ENCODE measurements at places on chromosomes 11 and 22.

DNA sequence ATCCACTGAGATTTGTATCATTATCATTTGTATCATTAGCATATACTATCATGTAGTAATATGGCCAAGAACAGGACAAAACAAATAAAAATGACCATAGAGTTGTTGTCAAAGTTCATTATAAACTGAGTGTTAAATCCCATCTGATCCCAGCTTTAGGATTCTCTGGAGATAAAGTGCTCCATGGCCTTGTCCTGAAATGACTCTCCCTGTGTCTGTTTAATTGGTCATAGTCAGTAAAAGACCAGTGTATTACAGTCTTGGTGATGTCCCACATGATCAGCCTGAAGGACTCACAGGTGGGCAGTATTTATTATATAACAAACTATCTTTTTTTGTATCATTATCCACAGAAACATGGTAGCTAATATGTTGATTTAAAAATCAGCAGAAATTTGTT is 361.6 kb downstream of the TMEM135 start:
- DNase-seq = no peak

- no peak for DNase-seq
These were observed 123.6 kb downstream of the MN1 start for GRCh38 chr22:27677905-27678458.

DNA sequence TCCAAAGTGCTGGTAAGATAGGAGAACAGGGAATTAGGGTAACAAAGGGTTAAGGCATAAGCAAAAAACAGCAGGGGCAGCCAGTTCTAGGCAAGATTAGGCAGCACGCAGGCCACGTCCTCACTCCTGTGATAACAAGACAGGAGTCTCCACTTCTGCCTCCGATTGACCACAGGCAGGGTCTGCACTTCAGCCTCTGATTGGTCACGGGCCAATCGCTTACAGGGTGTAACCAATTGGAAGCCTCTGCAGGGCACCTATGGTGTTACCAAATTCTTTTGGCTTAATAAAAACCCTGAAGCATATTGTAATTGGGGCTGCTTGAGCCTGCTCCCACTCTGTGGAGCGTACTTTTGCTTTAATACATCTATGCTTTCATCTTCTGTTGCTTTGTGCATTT is 12.2 kb upstream of the GSTP1 start:
- no peak for DNase-seq

DNA sequence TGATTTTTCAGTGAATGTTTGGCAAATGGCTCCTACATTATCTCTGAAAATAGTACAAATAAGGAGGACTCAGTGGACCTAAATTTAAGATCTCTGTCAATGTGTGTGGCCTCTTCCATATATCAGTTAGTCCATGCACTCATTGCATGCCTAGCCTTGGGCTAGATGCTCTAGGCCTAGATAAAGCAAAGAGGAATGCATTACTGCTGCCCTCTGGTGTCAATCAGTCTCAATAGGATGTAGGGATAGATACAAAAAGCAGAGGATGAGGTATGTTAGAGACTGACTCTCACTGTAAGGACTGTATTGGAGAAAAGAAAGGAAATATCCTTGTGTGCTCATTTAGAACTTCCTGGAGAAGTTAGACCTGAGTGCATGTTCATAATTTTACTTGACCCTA is 42.0 kb downstream of the MS4A2 start:
- DNase-seq = peak; percentile 70

- DNase-seq = no peak
These were observed 1946.0 kb upstream of the RAG2 start for GRCh38 chr11:38543986-38544385.

- no peak for DNase-seq
These were observed 8.3 kb upstream of the MICALL1 start for GRCh38 chr22:37897807-37898206.

GRCh38 chr11:73570415-73571114 is 27.3 kb downstream of the FAM168A start:
- no peak for DNase-seq

- DNase-seq = peak; percentile 87
These were observed 516 bp downstream of the VPS26B start for GRCh38 chr11:134224710-134225664.

DNA sequence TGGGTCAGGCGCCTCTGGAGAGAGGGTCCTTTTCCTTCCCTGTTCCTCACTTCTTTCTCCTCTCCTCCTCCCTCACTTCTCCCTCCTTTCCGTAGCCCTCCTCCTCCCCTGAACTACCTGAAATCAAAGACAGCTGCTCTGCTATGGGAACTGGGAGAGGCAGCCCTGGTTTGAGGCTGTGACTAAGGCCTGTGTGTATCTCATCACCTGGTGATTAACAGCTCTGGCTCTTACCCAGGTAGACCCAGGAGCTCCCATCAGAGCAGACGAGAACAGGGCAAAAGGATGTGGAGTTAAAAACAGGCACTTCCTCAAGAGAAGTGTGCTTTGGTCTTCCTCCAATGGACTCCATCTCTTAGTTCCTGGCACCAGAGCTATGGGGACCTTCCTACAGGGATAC is 5.8 kb downstream of the ISX start:
- no peak for DNase-seq

DNA sequence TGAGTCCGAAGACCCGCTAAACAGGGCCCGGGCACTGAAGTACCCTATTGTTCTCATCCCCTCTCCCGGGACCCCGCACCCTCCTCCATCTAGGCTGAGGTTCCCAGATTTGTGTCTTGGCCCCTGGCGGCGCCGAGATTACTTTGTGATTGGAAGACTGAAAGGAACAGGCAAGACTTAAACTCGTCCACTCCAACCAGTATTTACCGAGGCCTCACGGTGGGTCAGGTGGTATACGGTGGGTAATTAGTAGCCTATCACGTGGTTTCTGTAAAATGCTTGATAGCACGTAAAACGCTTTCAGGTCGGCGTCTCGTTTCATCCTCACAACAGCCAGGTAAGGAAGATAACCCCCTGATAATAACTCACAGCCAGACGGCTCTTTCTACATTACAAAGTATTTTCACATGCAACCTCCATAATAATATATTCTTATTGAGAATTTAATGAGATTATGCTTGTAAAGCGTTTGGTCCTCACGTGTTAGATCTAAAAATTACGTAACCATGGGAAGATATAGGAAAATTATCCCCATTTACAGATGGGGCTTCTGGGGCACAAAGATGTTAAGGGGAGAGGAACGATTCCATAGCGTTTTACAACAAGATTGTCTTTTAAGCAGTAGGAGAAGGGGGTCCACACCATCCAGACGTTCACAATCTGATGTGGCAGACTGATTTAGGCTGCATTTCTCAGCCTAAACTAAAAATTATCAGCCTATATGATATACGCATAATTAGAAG is 642 bp upstream of the PIK3C2A start:
- peak; percentile 56 for DNase-seq

- no peak for DNase-seq
These were observed 312.3 kb downstream of the MN1 start for GRCh38 chr22:27489178-27489675.

GRCh38 chr11:59615120-59615636 is 396 bp downstream of the OSBP start:
- peak; percentile 52 for DNase-seq

DNA sequence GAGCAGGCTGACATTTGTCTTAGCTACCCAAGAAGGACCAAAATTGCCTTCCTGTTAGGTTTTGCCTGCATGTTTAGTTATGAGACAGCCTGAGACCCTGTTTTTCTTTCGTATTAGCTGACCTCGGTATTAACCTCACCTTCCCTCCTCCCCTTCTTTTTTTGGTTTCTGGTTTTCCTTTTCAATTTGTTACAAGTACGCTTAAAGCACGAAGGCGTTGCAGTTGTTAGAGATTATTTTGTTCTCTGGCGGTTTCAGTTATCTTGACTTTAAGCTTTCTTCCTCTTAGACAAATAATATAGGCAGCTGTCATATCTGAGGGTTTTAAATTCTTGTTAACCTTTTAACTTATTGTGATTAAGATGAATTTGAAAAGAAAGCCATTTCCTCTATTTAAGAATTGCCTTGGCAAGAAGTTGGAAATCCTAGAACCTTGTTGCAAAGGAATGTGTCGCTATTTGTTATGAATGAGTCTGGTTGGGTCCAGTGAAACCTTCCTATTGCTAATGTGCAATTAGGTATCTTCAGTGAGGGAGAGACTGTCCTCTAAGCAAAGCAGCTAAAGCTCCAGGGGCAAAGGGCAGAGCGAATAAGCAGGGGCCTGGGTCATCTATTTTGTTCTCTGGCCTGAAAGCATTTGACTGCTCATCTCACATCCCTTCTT is 45.7 kb downstream of the PACS1 start:
- no peak for DNase-seq

- DNase-seq = no peak
These were observed 4.4 kb upstream of the KRTAP5-9 start for GRCh38 chr11:71543866-71544265.

- no peak for DNase-seq
These were observed 321.0 kb downstream of the NTM start for GRCh38 chr11:131691181-131692041.

GRCh38 chr11:44601471-44602370 is 36.3 kb downstream of the CD82 start:
- no peak for DNase-seq

- peak; percentile 68 for DNase-seq
These were observed 31.7 kb downstream of the FAM181B start for GRCh38 chr11:82701847-82702520.

GRCh38 chr11:47348859-47349258 is 3.6 kb downstream of the MYBPC3 start:
- DNase-seq = peak; percentile 34

DNA sequence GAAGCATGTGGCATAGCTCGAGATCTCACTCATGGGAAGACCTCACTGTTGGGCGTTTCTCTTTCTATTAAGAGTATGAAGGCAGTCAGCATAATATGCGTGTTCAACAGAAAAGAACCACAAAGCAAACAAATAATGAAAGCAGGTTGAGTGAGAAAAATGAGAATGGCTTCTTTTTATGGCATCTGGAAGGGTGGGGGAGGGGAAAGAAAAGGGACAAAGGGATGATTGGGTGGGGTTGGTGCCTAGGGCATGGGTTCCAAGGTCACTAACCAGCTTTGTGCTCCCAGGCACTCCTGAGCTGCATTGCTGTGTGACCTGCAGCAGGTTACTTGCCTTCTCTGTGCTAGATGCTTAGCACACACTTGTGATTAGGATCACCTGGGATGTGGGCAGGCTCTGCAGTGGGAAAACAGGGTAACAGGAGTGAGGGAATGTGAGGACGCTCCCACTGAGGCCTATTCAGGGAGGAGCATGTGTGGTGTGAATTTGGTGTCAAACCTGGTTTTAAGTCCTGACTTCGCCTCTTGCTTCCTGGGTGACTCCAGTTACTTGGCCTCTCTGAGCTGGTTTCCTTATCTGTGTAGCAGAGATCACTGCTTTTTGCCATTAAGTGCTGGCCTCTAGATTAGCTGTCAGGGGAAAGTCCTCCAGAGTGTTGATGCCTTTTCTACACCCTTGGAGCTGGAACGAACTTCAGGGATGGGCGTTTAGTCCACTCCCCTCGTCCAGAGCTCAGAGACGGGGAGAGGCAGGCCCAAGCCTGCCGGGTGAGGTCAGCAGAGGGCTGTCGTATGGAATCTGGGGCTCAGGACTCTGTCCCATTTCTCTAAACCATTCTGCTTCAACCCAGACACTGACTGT is 74.8 kb downstream of the KIAA1671 start:
- no peak for DNase-seq

- DNase-seq = no peak
These were observed 49.2 kb upstream of the CABP7 start for GRCh38 chr22:29670626-29671025.

- peak; percentile 99 for DNase-seq
These were observed at the start of gene TUG1 for GRCh38 chr22:30968924-30969531. TUG1 (plus strand) TSS chr22:30969265.

GRCh38 chr11:111463276-111463675 is 48.9 kb downstream of the BTG4 start:
- no peak for DNase-seq

DNA sequence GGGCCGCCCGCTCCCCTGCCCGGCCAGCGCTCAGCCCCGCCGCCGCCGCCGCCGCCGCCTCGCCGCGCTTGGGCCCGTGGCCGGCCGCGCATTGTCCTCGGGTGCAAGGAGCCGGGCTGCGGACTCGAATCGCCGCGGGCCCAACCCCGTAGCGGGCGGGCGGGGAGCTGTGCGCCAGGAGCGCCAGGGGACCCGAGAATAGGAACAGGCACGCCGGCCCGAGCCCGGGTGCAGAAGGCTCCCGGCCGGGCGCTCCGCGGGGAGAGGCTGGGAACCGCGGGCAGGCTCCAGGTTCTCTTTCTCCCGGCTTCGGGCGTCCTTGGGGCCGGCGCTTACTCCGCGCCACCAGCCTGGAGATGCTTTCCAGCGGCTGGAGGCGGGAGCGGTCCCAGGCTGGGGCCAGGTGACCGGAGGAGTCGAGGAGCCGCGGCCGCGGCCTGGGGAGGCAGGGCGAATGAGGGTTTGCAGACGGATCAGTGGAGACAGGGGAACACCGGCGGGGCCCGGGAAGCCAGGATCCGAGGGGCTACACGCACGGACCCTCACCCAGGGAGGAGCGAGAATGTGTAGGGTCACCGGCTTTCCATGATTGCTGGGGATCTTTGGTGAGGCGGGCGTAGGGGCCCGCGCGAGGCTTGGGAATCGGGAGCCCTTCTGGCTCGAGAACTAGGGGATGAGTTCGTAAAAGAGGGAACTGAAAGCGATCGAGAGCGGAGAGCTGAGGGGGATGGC is 726 bp downstream of the PKNOX2 start:
- DNase-seq = no peak

- DNase-seq = no peak
These were observed 113.1 kb downstream of the SPATA19 start for GRCh38 chr11:133732109-133732674.

DNA sequence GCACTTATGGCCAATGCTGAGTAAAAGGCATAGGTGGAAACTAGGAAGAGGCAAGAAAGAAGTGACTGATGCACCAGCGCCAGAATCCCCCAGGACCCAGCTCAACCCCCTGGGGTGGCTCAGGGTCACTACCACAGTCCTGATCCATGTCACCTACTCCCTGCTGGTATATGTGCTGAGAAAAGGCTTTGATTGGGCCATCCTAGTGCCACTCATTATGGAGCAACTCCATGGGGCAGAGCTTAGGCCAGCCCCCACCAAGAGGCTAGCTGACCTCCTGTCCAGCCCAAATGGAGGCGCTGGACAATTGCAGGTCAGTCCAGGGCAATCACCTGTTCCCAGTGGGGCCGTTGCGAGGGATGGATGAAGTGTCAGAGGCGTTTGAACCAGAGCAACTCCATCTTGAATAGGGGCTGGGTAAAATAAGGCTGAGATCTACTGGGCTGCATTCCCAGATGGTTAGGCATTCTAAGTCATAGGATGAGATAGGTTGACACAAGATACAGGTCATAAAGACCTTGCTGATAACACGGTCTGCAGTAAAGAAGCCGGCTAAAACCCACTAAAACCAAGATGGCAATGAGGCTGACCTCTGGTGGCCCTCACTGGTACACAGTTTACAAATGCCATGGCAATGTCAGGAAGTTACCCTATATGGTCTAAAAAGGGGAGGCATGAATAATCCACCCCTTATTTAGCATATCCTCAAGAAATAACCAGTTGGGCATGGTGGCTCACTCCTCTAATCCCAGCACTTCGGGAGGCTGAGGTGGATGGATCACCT is 20.6 kb upstream of the DAGLA start:
- no peak for DNase-seq
